Trophoblast cell (in vitro differentiated cells and primary cell): ENCODE measurements at places on chromosomes 6 and 20.

- DNase-seq, result no peak
These were observed 44.7 kb upstream of the PCMTD2 start for GRCh38 chr20:64210656-64211369.

GRCh38 chr6:150511313-150511712, 88.4 kb upstream of the PLEKHG1 start:
- no peak for DNase-seq

DNA sequence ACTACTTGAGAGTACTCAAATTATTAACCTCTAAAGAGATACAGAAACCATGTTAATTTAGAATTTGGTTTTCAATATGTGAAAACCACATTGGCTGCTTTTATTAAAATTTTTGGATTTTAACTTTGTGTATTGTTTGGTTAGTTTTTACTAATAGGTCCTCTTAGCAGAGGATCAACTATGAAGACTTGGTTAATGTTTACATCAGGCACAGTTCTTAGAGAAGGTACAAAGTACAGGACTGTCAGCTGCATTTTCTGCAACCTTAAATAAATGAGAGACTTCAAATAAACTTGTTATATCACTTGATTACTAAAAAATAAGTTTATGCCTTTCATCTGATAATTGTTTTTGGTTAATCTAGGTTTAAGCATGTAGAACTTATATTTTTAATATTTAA, 89.1 kb downstream of the PHF3 start:
- DNase-seq, result no peak

DNA sequence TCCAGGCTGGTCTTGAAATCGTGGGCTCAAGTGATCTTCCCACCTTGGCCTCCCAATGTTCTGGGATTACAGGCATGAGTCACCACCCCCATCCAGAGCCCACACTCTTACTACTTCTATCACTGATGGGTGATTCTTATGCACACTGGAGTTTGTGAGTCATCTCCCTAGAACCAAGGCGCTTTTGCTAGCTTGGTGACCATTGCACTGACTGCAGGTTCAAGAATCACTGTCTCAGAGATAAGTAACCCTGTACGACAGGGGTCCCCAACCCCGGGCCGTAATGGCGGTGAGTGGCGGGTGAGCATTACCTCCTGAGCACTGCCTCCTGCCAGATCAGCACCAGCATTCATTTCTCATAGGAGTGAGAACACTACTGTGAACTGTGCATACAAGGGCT, 118.8 kb downstream of the MAP3K7 start:
- DNase-seq, result peak; percentile 27

GRCh38 chr6:53915026-53915691, 120.4 kb downstream of the LRRC1 start:
- DNase-seq, result peak; percentile 73

DNA sequence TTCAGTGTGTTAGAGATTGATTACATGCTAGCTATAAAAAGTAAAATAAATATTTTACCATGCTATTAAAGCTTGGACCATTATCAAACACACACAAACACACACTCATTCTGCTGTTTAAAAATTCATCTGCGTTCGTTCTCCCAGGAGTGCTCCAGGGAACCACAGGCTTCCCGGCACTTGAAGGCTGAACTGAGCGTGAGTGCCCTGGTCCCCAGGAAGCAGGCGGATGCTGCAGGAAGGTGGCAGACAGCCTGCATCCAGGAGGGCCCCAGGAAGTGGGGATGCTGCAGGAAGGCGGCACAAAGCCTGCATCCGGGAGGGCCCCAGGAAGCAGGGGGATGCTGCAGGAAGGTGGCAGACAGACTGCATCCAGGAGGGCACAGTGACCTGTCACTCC, 147.2 kb upstream of the SNX9 start:
- DNase-seq, result no peak
